T-helper 9 cell (primary cell): ENCODE measurements at places on chromosomes 4 and X.

DNA sequence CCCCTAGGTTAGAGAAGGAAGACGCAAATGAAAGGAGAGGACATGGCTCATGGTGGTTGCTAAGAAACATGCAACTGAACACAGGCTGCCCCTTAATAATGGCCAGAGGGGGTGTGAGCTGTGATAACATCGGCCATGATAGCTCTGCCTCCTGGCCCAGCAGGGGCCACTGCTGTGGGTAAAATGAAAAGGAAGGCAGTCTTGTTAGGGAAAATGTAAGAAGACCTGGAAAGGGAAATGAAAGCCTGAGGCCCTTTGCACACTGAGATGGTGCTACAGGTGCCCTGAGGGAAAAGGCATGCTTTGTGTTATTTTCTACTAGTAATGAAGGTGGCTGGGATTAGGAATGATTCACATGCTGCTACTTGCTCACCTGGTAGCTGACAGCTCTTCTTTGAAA is 123.6 kb upstream of the MID1 start:
- DNase-seq: no peak

GRCh38 chr4:56653461-56654237 is 27.4 kb downstream of the HOPX start:
- peak; percentile 2 for DNase-seq

- DNase-seq: no peak
Measured at GRCh38 chr4:115187136-115187535, 73.7 kb upstream of the NDST4 start.

GRCh38 chr4:101556842-101557241 is 209.5 kb upstream of the PPP3CA start:
- no peak for DNase-seq

- DNase-seq: no peak
Measured at GRCh38 chrX:39174241-39174771, 373.0 kb downstream of the MID1IP1 start.

- no peak for DNase-seq
Measured at GRCh38 chr4:63085091-63085490, 1324.2 kb downstream of the TECRL start.

DNA sequence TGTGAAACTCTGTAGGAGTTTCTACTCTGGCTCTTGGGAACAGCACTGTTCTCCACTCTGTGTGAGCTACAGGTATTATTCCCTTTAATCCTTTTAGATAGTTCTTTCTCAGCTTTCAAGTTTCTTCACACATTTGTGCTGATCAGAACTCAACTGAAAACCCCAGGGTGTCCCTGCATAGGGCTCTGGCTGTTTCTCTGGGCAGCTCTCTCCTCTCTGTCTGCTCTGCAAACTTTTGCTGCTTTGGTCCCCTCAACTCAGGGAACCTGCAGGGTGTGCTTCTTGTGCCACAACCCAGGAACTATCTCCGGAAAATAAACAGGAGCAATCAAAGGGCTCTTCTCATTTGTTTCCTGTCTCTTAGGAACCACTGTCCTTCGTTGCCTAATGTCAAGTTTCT is 196.6 kb upstream of the GABRA2 start:
- no peak for DNase-seq

DNA sequence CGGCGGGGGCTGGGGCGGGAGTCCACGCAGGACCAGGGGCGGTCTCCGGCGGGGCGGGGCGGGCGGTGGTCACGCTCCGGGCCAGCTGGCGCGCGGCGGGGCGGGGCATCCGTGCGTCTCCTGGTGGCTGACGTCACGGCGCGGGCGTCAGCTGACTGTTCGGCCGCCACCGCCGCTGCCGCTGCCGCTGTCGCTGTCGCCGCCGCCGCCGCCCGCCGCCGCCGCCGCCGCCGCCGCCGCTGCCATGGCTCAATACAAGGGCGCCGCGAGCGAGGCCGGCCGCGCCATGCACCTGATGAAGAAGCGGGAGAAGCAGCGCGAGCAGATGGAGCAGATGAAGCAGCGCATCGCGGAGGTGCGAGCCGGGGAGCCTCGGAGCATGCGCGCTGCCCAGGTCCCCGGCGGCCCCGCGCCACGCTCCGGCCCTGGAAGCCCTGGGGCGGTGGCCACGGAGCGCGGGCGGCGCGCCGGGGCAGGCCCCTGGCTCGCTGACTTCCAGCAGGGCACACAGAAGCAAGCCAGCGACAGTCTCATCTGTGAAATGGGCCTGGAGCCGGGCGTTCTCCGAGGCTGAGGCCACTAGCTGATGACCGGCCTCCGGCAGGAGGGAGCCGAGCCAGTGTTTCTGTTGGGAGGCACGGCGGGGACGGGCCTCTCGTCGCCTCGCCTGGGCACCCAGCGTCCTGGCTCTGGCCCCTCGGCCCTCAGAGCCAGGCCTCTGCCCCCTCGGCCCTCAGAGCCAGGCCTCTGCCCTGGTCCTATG is at the start of gene FAM50A:
TSS of gene FAM50A (plus strand) at position 150 of the 763 bp plus-strand sequence. CDS start at position 245, 95 bp downstream.
- peak; percentile 62 for DNase-seq

GRCh38 chrX:21781525-21781924 is 23.6 kb upstream of the SMPX start:
- DNase-seq: no peak

- no peak for DNase-seq
Measured at GRCh38 chr4:175720067-175720466, 92.0 kb downstream of the GPM6A start.

DNA sequence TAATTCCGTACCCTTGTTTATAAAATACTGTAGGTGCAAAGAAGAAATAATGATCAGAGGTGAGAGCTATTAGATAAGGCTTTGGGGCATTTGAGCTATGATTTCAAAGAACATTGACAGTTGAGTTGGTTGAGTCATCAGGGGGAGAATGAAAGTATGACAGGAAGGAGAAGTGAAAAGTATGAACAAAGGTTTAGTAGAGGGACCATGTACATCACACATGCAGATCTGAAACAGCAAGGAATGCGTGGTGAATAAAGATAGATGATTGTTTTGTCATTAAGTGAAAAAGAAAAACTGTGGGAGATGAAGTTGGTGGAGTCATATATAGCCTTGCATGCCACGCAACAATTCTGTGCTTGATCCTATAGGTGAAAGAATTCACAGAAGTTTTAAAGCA is 163.1 kb downstream of the ARAP2 start:
- no peak for DNase-seq

GRCh38 chr4:165378745-165379677 is at the start of gene CPE:
Gene CPE (plus strand): TSS chr4:165379008. CDS start chr4:165379222, 214 bp downstream.
- peak; percentile 10 for DNase-seq
